ENCODE measurements at places on chromosomes 4 and X. TPM values are rescaled to one million over a fixed set of nuclear protein-coding genes. Genes with fewer than 3 reads are reported as not detected.

DNA sequence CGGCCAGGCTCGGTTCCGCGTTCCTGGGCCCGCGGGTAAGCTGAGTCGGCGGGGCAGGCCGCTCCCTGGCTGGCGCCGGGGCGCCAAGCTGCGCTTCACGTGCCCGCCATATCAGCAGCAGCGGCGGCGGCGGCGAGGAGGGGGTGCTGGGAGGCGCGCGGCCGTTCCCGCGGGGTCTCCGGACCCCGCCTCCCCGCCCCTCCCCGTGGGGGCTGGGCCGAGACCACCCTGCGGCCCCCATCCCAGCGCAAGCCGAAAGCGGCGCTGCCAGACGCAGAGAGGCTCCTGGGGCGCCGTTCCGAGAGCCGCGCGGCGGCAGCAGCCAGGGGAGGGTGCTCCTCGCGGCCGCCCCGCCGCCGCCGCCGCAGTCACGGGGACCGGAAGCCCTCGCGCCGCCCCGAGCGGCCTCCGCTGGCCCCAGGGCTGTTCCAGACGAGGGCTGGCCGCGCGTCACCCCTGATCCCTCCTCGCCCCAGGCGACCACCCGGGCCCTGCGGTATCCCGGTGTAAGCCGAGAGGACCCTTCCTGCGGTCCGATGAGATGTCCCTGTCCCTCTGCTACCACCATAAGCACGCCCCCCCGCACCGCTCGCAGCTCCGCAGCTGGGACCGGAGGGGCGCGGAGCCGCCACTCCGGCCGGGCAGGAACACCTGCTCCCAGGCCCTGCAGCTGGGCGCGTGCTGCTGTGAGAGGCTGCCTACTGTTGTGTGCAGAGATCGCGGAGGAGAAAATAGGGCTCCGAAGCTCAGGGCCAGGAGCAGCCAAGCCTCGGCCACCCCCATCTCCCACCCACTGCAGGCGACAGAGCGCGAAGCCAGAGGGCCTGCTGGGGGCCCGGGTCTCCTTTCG lies 7.5 kb upstream of the BCOR start:
- peak; percentile 51 for DNase-seq

GRCh38 chrX:41602816-41603345 lies 85.9 kb upstream of the GPR34 start:
- DNase-seq: no peak

DNA sequence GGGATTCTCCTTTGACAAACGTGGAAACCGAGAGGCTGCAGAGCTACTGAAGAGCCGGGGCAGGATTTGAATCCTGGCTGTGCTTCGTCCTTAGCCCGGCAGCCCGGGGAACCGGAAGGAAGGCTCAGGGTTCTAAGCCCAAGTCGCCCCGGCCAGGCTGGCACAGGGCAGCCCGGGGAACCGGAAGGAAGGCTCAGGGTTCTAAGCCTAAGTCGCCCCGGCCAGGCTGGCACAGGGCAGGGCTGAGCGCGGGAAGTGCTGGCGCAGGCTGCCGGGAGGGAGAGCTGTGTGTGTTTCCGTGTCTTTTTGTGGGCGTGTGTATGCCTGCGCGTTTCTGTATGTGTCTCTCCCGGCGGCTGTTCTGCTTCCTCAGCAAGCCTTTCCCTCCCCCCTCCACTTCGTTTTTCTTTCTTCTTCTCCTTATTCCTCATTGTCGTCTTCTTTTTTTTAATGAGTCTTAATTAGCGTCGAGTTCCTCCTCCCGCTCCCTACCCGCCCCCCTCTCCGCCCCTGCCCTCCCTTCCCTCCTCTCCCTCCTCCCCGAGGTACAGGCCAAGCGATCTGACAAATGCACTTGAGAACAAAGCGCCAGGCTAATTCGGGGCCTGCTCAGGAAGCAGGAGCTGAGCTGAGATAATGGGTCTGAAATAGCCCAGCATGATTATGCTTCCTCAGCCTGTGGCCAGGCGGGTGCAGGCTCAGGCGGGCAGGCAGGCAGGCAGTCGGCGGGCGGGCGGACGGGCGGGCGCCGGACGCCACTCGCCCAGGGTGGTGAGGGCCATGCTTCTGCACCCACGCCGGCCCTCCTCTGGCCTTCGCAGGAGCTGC lies 65.9 kb downstream of the EFNB1 start:
- DNase-seq: peak; percentile 47

GRCh38 chr4:39975488-39976089 lies 2.1 kb downstream of the PDS5A start:
- peak; percentile 84 for DNase-seq

DNA sequence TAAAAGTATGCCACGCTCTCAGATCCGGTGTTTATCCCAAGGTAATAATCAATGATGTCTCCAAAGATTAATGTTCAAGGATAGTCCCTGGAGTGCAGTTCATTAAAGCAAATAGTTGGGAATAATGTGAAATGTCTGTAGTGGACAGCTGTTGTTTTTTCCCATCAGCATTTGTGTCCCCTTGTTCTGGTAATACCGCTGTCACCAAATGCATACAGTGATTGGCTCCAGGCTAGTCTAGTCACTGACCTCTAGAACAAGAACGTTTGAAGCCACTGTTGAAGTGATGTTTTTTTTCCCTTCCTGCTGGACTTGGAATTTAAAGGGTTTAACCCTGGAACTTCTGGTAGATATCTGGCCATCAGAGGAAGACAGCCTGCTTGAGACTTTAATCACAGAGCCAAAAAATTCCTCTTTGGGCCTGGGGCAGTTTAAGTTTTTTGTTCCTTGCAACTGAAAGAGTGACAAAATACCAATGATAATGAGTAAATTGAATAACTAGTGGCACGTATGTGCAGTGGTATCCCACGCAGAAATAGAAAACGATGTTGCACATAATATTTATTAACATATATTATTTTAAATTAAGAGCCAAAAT lies 30.6 kb downstream of the HSD17B11 start:
- DNase-seq: no peak

The TRMT10A gene
- total RNA-seq: 11.1 TPM
